CD4-positive, alpha-beta T cell treated with Interferon alpha-2 for 1 hour (primary cell): ENCODE measurements at places on chromosomes 2 and 18.

DNA sequence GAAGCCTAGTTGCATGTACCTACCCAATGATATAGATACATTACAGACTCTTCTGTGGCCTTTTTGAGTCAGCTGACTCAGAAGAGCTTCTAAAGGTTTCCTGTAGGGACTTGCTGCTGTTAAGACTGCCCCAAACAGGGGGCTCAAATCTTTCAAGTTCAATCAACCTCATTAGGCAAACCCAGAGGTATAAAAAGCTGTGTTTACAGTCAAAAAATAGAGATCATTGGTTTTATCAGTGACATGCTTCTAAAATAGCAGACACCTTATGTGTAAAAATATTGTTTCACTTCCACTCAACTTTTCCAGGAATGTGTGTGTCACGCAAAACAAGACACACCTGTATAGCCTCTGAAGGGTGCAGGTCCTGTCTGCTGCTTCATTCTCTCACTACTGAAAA is 624.3 kb upstream of the FANCL start:
- DNase-seq, result no peak

DNA sequence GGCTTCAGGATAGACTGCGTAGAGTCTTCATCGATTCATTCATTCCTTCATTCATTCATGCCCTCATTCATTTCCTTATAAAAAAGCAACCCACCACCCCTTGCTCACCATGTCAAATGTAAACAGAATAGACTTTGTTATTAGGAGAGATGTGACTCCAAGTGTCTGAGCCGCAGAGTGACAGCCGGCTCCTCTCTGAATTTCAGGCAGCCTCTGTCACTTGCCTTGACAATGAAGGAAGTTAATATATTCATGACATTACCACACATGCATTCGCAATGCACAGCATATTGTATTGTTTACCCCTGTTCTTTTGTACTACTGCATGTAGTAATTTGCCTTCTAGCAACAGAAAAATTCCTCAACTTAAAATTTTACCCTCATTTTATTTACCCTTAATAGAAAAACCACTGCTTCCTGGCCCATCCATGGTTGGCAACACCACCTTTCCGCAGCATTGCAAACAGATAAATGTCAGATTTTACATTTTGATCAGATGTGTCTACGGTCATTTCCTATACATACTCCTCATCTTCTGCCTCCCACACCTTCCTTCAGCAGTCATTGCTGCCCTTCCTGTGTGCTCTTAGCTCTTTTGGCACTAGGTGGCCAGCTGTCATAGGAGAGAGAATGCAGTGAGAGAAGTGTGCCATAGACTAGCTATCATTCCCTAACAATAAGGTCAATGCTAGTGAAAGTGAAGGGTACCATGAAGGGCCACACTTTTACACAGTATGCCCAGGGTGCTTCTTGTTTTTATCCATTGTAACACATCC is 1090.8 kb downstream of the BCL11A start:
- DNase-seq, result no peak

GRCh38 chr2:25700221-25700660 is 26.9 kb upstream of the DTNB start:
- peak; percentile 6 for DNase-seq

DNA sequence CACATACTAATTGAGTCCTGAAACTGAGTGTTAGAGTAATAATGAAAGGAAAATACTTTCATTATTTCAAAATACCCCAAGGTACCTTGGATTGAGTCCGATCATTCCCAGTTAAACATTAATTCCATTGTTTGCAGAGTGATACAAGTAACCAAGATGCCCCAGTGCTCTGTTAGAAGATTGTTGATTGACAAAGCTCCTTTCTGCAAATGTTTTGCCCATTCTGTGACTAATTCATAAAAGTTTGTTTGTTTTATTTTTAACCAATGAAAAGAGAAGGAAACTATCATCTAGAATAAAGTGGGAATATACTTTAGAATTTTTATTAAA is 124.0 kb downstream of the GULP1 start:
- DNase-seq, result no peak

DNA sequence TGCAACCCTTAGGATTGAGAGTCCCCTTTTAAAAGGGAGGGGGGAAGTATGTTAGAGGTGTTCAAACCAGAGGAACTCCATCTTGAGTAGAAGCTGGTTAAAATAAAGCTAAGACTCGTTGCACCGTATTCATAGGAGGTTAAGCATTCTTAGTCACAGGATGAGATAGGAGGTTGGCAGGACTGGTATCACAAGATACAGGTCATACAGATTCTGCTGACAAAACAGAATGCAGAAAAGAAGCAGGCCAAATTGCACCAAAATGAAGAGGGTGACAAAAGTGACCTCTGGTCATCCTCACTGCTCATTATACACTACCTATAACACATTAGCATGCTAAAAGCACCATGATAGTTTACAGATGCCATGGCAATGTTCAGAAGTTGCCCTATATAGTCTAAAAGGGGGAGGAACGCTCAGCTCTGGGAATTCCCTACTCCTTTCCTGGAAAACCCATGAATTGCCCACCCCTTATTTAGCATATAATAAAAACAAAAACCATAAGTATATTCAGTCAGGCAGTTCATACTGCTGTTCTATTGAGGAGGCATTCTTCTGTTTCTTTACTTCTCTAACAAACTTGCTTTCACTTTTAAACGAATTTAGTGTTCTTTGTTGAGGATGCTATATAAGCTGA is 192.2 kb upstream of the NDUFV2 start:
- DNase-seq, result no peak

- no peak for DNase-seq
Observed at GRCh38 chr2:212831671-212832199, 293.1 kb upstream of the ERBB4 start.

GRCh38 chr2:72933207-72933606 is 15.9 kb downstream of the EMX1 start:
- no peak for DNase-seq

GRCh38 chr18:49647496-49648168 is 85.8 kb downstream of the LIPG start:
- no peak for DNase-seq

GRCh38 chr2:102261467-102262135 is 49.8 kb upstream of the IL1RL1 start:
- no peak for DNase-seq

DNA sequence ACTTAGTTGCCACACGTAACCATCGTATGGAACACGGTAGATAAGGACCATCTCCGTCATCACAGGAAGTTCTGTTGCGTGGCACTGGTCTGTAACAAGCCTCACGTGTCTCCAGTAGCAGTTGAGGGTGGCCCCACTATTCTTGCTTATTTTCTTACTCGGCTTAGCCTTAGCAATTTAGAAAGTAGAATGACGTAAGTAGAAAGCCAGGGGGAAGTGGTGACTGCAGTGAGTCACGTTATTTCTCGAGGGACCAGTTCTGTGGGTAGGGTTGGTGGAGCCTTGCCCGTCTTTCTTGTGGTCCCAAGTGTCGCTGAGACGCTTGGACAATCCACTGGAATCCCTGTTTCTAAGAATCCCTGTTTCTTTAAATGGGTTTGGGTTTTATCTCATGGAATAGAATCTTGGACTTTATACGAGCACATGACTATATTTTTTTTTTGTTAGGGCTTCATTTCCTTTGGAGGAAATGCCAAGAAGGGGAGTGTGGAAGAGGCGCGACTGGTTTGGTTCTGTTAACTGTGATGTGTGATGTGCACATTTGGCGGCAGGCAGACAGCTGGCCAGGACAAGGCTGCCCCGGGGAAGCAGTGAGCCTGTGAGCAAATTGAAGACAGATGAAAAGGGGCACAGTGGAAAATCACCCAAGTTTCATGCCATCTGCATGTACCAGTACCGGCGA is 96.2 kb downstream of the CABLES1 start:
- DNase-seq, result peak; percentile 88

- DNase-seq, result no peak
Observed at GRCh38 chr2:119820275-119820674, 60.6 kb downstream of the PTPN4 start.

GRCh38 chr2:133657591-133657990 is 89.3 kb upstream of the NCKAP5 start:
- no peak for DNase-seq

DNA sequence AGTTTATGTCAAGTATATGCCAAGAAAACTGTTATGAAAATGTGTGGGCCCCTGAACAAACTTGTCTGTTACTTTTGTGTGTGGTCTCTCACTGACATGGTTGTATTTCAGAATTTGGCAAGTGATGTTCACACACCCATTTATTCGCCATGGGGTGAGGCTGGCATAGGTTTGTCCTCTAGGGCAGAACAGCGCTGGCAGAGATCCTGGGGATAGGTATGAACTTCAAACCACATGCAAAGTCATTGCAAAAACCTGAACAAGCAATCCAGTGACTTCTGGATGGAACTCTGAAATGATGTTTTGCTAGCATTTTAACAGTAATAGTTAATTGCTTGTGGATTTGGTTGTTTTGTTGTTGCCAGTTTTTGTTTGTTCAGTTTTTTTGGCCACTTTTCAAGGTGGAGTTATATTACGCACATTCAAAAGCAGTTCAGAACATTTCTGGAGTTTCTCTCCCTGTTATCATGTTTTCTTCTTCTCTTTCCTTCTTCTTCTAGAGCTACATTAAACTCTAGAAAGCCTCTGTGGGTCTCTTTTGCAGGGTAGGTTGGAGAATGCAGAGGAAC is 78.5 kb downstream of the MDH1 start:
- no peak for DNase-seq

DNA sequence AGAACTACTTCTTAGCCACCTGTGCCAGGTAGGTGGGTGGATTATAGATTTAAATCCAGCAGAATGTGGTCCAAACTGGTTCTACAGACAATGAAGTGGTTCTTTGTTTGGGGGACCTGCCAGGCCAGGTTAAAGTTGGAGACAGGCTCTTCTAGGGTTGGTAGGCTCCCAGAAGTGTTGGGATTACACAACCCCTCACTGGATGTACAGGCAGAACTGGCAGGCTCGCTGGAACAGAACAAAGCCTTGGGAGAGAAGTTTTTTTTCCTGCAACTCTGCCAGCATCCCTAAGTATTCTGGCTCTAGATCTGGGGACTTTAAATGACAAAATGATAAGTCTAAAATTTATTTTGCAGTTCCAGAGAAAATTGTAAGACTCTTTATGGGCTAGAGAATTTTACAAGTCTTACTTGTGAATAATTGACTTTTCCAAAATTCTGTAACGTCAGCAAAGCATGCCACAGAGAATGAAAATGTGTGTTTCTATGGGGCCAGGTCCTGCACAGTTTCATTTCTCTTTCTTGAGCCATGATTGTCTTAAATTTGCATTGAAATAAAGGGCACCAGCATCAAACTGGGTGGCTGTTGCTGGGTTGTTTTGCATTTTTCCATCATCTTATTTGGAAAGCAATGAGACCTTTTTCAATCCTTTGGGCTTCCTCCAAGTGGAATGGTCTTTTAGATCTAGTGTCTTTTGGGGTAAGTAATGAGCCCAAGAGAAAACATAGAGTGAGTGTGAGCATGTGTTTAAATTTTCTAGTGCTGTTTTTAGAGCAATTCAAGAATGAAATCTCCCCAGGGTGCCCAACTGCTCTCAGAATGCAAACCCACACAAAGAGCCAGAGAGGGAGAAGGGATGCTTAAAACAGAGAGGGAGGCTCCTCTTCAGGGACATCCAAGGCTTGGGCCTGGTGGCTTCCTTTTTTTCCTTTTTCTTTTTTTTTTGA is 32.4 kb upstream of the ATL2 start:
- no peak for DNase-seq

GRCh38 chr18:58526425-58527284 is 102.2 kb downstream of the ALPK2 start:
- no peak for DNase-seq

GRCh38 chr2:179675435-179675834 is 186.0 kb downstream of the ZNF385B start:
- no peak for DNase-seq

DNA sequence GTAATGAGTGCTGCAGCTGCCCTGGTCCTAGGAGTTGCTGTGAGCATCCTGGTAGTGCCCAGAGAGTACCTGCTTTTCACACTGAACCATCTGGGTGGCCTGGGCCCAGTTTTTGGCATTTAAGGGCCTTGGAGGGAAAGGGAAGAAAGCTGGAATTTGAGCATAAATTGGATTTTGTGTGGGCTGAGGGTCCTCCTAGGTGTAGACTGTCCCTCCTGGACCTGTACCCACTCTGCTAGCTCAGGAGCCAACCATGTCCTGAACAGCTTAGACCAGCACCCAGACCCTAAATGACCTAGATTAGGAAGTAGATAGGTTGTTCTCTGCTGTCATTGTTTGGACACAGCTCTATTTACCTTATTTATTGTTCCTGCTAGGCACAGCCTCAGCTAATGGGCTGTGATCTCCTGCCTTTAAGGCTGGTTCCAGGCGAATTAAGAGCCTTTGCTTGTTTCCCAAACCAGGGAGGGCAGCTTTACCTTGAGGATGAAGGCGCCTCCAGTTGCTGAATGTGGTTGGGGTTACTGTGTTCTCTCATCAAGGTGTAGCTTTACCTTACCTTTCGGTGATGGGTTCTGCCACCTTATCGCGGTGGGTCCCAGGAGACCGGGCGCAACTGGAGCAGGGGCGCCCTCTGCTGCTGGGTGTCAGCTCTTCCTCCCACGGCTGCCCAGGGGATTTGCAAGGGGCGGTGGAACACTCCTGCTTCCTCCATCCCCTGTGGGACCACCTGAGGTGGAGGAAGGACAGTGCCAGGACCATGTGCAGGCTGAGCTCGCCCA is 34.4 kb downstream of the ITGA6 start:
- peak; percentile 70 for DNase-seq

DNA sequence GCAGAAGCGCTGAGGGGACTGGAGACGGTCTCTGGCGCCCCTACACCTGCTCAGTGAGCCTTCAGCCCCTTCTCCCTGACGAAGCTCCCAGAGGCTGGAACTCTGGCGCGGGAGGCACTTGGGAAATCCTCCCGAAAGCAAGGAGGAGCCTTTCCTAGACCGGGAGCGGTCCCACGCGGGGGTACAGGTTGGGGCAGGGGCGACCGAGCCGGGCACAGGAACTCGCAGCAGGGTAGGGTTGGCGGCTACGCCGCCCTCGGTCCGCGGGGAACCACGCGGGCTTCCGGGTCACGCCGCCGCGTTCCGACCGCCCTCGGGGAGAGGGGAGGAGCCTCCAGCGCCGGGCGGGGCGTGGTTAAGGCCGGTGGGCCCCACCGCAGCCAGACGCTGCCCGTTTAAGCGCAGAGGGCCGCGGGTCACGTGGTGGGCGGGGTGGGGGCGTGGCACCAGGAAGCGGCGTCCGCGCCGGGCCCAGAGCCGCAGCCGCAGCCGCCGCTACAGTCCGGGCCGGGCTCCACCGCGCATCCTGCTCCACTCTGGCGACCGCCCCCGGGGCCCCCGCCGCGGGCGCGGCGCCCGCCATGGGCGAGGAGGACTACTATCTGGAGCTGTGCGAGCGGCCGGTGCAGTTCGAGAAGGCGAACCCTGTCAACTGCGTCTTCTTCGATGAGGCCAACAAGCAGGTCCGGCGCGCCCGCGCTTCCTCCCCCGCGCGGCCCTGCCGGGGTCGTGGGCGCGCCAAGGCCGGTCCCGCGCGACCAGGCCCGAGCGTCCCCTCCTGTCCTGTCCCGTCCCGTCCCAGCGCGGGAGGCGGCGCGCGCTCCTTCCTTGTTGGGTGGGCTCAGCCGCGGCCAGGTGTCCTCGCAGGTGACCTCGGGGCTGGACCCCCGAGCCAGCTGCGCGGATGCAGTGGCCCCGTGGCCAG is at the start of gene RMC1:
TSS of gene RMC1 (plus strand) at position 474 of the 925 bp plus-strand sequence. CDS start at position 582, 108 bp downstream.
- peak; percentile 94 for DNase-seq

GRCh38 chr2:213089438-213089837 is 62.0 kb downstream of the IKZF2 start:
- no peak for DNase-seq
